ENCODE measurements at places on chromosomes 3 and 15.

GRCh38 chr3:106438887-106439286, 570.1 kb upstream of the CBLB start:
- DNase-seq = no peak

DNA sequence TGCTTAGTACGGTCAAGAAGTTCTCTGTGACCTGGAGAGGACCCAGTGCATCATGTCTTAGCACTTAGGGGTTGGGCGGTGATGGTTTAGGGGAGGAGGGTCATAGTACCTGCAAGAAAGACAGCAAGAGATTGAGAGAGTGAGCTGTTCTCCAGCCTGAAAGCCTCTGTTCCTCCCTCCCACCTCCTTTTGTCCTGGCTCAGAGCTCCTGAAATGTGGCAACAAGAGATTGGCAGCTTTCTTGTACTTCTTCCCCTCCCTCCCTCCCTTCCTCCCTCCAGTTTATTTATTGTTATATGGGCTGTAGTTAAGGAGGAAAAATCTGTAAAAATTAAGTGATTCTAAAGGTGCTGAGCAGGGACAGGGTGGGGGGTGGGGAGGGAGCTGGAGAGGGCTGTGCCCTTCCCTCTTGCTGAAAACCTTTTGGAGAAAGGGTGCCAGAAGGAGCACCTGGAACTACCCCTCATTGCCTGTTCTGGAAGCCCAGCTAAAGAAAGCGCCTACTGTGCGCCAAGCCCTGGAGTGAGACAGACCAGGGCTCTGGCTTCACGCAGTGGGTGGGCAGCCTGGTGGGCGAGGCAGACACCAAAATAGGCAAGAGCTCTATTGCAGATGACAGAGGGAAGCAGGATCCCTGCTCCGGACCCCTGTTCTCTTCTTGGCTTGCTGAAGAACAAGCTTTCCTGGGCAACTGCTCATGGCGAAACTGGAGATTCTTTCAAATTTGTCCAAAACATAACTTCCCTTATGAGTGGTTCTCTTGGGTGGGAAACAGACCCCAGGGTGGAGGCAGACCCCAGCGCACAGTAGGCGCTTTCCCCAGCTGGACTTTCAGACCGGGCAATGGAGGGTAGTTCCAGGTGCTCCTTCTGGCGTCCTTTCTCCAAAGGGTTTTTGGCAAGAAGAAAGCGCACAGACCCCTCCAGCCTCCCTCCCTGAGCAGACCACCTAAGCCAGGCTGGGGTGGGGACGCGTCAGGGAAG, 35.6 kb downstream of the LINGO1 start:
- no peak for DNase-seq

GRCh38 chr3:135688003-135688402, 277.5 kb upstream of the PPP2R3A start:
- DNase-seq = no peak

GRCh38 chr3:25035526-25035925, 392.5 kb upstream of the RARB start:
- no peak for DNase-seq

- DNase-seq = no peak
These were observed 101.2 kb upstream of the TSC22D2 start for GRCh38 chr3:150306906-150307305.

DNA sequence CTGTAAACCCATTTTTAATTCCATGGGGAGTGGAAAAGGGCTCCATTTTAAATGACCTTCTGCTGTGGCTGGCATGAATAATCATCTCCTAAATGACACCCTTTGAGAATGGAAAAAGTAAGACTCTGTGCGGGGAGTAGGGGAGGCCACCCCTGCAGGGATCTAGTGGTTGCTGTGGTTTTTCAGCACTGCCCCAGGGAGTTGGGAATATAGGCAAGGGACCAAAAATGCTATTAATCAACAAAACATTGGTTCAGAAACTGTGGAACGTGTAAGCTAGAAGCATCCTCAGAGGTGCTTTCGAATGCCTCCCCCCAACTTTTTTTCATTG, 30.1 kb upstream of the ADAMTS7 start:
- DNase-seq = no peak

DNA sequence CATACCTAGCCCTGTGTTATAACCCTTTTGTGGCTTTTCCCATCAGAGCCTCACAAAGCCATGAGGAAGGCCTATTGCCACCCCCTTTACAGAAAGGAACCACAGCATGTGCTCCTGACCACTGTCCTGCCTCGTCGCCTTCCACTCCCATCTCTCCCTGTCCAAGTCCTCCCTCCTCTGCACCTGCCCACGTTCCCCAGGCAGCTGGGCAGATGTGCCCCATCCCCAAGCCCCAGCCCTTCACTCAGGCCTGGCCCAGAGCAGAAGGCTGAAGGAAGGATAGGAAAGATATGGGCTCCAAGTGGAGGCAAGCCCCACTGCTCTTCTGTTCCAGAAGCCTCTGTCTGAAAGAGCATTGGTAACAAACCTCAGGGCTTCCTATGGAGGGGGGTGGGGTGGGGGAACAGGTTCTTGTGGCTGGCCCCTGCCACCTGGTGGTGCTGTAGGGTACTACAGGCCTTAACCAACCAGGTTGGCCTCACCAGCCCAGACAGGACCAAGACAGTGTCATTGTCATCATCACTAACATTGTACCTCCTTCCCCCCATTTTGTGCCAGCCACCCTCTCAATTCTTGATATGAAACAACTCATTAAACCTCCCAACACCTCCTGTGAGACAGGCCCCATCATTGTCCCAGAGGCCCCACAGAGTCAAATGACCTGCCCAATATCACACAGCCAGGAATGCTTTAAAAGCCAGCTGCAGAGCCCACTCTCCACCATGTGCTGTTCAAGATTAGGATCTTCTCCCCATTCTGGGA, 10.0 kb downstream of the POC1A start:
- peak; percentile 85 for DNase-seq

GRCh38 chr3:184574515-184575417, 13.2 kb downstream of the EPHB3 start:
- no peak for DNase-seq

DNA sequence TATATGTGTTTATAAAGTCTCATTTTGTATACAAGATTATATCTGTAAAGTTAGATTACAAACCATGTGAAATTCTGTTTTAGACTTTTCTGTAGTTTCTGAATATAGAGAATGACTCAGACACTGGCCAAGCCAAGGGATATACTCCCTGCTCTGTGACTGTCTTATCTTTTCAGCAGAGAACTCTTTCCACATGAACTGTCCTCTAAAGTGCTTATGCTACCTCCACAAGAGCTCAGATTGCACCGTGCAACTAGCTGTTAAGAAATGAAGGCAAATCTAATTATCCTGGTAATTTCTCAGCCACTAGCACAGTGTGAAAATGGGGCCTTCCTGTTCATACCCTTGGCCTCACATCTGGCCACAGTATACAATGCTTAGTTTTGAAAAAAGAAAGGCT, 44.3 kb upstream of the CPNE4 start:
- DNase-seq = no peak
